ENCODE measurements at places on chromosomes 7 and 10.
A peak's percentile ranks its signal among the peaks of the same experiment; 100 is the strongest.

DNA sequence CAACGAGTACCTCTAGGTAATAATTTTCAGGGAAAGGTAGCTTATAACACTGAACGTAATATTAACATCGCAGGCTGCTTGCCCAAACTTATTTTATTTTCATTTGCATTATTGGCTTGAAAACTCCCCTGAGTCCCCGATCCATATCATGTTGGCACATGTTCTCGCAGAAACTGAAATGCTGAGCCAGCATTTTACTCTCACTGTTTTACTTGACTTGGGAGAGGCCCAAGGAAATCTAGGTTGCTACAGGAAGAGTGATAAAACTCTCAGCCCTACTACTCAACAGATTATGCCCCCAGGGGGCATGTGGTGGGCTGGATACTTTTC lies 183.5 kb upstream of the HABP2 start:
- no peak for DNase-seq

- DNase-seq = no peak
These were observed 600.1 kb upstream of the AUTS2 start for GRCh38 chr7:68998136-68998535.

GRCh38 chr10:132297526-132297925 lies 10.2 kb downstream of the STK32C start:
- no peak for DNase-seq

- peak; percentile 75 for DNase-seq
These were observed 2.4 kb downstream of the SFMBT2 start for GRCh38 chr10:7408291-7409044.

DNA sequence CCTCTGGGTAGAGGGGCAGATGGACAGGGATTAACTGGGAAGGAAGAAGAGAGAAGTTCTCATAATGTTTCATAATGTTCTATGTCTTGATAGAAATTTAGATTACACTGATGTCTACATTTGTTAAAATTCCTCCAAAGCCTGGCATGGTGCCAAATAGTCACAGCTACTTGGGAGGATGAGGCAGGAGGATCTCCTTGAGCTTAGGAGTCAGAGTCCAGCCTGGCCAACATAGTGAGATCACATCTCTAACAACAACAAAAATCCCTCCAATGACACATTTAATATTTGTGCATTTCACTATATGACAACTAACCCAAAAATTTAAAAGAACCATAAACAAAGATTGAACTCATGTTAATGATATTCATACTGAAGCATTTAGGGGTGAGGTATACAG lies 33.0 kb upstream of the PPP1R3C start:
- DNase-seq = peak; percentile 5

- peak; percentile 70 for DNase-seq
These were observed 2.0 kb upstream of the SFTPA1 start for GRCh38 chr10:79608505-79609375.

- DNase-seq = no peak
These were observed 3.6 kb downstream of the PLAC9 start for GRCh38 chr10:80136134-80136571.

DNA sequence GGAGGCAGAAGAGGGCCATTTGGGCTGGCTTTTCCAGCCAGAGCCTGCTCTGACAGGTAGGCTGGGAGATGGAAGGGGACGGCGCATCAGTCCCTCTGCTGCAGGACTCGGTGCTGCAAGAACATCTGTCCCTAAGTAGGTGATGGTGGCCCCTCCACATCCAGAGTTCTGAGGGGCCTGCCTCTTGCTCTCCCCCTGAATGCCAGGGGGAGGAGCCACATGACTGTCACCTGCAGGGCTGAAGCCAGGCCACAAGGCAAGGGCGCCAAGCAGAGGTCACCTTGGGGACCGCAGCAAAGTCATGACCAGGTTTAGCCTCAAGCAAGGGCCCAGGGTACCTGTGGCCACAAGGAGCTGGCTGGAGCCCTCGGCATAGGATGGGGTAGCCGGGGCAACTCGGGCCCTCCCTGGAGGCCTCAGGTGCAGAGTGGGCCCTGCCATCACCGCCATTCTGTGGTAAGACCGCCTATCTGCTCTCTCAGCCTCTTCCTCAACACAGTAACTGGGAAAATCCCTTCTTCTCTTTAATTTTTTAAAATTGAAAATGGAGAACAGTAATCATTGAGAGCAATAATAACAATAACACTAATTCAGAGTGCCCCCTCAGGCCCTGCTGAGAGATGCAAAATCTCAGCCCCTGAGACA lies 99.3 kb downstream of the FAM53B start:
- no peak for DNase-seq

Data from K562 (cell line).